Effector CD8-positive, alpha-beta T cell (primary cell): ENCODE measurements at places on chromosomes 2 and 18.

DNA sequence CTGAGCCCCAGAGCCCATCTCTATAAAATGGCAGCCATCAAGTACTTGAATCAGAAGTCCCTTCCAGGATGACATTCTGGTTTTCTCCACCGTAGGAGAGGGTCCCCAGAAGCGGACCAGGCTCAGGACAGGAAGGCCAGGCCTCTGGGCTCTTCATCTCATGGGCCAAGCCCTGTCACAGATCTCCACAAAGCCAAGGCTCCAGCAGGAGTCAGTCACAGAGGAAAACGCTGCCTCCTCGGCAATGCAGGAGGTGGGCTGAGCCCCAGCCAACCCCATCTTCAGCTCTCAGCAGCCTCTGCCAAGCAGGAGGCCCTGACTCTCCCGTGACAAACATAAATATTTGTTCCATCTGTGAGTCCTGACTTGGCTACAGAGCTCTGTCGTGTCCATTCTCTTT lies 39.4 kb upstream of the GPAT2 start:
- DNase-seq = no peak

DNA sequence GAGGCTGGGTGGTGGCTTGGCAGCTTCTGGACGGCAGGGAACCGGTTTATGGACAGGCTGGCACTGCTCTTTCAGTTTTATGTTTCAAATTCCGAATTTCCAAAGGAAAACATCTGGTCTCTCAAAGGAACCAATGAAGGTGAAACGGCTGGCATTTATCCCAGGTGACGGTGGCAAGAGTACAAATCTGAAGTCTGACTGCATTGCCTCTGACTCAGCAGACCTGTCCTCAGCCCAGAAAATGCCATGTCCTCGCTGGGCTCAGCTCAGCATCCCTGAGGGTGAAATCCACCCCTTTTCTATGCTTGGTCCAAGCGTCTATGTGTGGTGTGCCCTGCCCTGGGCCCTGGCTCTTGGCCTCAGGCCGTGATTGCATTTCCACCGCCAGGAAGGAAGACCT lies 38.1 kb downstream of the NAPG start:
- no peak for DNase-seq

GRCh38 chr2:241686324-241686649 lies 328 bp downstream of the DTYMK start:
- DNase-seq = no peak

DNA sequence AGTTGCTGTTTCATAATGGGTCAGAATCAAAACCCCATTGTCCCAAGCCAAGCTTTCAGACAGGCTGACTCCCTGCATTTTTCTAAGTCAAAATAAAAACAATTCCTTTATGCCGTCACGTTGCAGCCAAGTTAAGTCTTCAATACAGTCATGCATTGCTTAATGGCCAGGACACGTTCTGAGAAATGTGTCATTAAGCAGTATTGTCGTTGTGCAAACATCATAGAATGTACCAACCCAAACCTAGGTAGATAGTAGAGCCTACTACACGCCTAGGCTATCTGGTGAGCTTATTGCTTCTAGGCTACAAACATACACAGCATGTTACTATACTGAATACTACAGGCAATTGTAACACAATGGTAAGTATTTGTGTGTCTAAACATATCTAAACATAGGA lies 160.4 kb upstream of the FOSL2 start:
- no peak for DNase-seq

- no peak for DNase-seq
These were observed 2.1 kb downstream of the UCN start for GRCh38 chr2:27306136-27306535.

DNA sequence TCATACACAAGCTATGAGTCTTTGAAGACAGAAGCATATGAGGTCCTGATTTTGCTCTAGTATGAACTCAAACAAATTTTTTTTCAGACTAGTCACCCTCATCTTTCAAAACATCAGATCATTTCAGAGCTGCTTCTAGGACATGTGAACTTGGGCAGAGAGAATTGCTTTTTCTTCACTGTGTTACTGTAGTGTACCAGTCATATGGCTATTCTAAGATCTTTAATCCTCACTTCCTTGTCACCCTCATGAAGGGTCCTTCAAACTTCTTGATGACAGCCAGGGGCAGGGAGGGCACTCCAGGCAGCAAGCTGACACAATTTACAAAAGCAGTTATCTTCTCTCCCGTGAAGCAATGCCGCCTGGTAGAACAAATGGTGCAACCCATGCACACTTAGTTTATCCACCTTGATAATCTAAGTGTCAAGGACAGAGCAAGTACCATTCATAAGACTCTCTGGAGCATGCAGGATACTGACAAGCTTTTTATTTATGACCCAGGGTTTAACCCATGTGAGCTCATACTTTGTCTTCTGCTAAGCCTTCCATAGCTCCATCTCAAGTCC lies 200.6 kb downstream of the DPP10 start:
- DNase-seq = no peak

DNA sequence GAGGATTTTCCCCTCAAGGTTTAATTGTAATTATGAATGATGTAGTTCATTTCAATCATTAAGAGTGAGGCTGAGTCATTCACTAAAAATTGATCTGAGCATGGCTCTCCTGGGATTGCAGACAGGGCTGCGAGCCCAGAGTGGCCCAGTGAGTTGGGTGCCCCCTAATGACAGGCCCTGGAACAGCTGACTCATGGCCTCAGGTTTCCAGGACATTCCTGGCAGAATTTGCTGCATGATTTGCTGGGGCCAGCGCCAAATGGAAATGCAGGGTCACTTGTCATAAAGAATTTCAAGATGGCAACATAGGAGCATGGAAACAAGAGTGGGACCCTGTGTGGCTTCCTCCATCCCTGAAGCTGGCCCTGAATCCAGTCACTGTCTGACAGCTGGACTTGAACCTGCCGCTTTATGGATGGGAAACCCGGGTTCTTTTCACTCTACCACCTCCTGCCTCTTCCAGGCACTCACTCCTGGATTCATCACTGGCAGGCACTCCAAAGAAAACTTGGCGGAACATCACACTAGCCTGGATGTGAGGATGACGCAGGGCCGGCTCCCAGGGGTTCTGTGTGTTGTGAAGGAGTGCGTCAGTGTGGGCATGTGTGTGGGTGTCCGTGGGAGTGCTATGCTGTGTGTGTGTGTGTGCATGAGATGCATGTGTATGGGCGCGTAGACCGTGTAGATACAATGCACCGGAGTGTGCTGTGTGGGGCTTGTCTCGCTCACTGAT lies 15.2 kb downstream of the OTOF start:
- no peak for DNase-seq

DNA sequence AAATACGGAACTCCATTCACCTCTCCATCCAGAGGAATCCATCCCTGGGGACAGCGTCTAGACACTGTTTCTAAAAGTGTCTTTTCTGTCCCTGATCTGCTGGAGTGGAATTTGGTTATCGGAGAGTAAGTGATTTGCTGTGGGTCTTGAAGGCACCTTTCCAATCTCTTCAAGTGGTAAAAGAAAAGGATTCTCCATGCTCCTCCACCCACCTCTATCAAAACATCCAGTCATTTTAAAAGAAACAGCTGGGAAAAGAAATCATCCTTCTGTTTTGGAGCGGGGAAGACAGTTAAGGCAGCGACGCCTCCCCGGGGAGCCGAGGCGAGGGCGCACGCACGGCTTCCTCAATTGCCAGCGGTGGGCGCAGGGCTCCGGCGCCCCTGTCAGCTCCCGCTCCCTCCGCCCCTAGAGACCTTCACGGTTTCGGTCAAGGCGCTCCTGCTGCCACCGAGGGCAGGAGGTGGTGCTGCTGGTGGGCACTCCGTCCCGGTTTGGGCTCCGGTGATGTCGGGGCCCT lies 547 bp downstream of the SLC35F5 start:
- peak; percentile 40 for DNase-seq

GRCh38 chr2:64401529-64401880 lies 52.5 kb upstream of the LGALSL start:
- DNase-seq = no peak
